CD4-positive, alpha-beta T cell treated with Interleukin-4 for 4 hours (primary cell): ENCODE measurements at places on chromosomes 12 and 14.

DNA sequence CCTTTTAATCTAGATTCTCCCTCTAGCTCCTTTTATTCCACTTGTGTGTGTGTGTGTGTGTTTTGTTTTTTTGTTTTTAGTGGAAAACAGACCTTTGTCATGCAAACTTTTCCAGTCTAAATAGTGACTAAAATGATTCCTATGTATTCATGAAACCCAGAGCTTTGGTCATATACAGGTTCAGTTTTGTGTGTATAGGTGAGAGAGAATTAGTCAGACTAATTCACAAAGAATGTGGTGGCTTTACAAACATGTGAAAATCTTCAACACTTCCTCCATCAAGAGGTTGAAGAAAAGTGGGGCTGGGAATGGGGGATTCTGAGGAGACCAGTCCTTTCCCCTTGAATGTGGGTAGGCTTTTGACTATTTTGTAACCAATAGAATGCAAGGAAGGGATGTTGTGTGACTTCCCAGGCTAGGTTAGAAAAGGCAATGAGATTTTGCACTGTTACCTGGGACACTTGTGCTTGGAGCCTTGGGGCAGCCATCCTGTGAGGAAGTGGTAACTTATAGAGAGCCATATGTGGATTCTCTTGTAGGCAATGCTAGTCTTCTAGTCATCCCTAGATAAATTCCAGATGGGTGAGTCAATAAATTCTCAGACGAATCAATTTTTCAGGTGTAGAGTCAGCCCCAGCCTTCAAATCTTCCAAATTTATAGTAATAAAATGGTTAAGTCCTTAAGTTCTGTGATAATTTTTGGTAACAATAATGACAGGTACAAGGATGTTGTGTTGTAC is 236.1 kb downstream of the CEP128 start:
- no peak for DNase-seq

DNA sequence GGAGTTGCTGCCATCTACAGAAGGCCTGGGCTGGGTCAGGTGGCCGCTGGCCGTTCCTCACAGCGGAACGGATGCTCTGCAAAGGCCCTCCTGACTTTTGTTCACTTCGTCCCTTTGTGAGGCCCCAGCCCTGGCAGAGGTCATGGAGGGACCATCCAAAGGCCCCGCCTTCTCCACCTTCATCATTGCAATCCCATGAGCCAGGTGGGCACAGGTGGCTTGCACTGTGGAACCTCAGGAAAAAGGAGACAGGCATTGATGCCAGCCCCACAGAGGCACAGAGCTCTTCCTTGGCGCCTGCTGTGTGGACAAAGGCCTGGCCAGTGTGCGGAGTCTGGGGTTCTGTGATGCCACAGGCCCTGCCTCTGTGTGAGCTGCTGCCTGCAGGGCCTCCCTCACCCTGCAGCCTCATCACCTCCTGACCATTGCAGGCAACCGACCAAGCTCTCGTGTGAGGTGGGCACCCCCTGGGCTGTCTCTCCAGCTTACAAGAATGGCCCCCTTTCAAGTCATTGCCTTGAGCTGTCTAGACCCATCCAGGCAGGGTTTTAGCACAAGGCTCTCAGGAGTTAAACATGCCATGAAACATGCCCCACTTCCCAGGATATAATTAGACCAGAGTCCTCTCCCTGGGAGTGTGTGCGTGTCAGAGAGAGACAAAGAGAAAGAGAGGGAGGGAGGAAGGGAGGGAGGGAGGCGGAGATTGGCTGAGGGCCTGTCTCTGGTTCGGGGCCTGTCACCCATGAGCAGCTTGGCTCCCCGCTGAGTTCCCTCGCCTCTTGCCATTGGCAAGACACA is 19.3 kb downstream of the NFKBIA start:
- DNase-seq, result no peak

- DNase-seq, result no peak
Measured at GRCh38 chr12:78120866-78121560, 290.3 kb downstream of the NAV3 start.

GRCh38 chr12:102197789-102198188 is at the start of gene PMCH:
Gene PMCH (minus strand): TSS chr12:102197833. CDS start chr12:102197770, 63 bp downstream.
- DNase-seq, result peak; percentile 8

DNA sequence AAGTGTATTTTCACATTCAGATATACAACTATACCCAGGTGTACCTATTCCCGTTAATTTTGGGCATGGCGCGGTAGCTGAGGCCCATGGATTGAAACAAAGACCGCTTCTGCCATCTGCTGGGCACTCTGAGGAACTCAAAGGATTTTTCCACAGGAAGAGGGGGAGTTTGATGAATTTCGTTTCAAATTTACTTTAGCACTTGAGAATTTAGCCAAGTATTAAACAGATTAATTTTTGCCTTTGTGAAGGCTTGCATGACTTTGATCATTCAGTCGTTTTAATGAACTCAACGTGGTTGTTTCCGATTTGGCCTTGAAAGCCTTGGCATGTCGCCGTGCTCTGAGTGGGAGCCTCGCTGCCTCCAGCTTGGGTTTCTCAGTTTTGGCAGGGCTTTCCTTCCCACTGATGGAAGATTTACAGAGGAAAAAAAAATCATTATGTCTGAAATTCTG is 153.2 kb upstream of the DDHD1 start:
- DNase-seq, result peak; percentile 31

GRCh38 chr12:51702587-51702986 is 111.6 kb downstream of the SCN8A start:
- DNase-seq, result no peak

DNA sequence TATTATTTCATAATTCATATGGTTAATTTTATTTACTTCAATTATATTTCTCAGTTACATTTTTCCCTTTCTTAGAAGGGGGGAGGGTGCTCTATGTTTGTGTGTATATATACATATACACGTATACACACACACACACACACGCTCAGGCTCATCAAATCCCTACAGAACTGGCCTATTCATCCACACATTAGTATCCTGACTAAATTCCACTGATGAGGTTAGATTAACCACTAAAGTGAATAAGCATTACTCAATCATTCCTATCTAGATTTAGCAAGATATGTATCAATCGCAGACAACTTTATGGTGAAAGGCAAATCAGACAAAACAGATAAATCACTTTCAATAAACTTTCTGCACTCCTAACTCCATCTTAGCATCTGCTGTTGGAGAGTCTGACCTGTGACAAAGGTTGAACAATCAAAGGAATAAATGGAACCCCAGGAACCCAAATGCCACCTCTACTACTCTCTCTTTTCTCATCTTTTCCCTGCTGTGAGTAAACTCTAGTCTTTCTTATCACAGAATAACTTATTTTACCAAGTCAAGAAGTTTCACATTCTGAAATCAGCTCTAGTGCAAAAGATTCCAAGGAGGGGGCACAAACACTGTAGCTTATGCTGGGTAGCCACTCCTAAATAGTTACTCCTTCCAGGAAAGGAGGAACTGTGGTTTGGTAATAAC is 67.6 kb downstream of the RALGAPA1 start:
- no peak for DNase-seq

DNA sequence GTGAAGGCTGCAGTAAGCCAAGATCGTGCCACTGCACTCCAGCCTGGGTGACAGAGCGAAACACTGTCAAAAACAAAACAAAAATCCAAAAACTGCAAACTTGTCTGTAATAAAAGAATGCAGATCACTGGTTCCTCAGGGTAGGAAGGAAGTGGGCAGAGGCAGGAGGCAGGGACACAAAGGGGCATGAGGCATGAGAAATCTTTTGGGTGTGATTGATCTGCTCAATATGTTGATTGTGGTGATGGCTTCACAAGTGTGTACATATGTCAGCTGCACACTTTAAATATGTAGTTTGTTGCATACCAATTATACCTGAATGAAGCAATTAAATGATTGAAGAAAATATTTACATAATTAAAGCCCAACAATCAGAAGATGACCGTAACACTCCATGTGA is 117.6 kb downstream of the CMAS start:
- peak; percentile 45 for DNase-seq

GRCh38 chr14:49966304-49966809 is 73.5 kb downstream of the ARF6 start:
- DNase-seq, result no peak
